ENCODE measurements at places on chromosomes 5 and 9.
A peak's percentile ranks its signal among the peaks of the same experiment; 100 is the strongest.

GRCh38 chr5:151734064-151734408 is 24.4 kb downstream of the ATOX1 start:
- no peak for DNase-seq

- DNase-seq = no peak
These were observed 213.8 kb upstream of the ACTBL2 start for GRCh38 chr5:57696389-57696769.

GRCh38 chr9:125632321-125633115 is 74.5 kb downstream of the MAPKAP1 start:
- peak; percentile 24 for DNase-seq

DNA sequence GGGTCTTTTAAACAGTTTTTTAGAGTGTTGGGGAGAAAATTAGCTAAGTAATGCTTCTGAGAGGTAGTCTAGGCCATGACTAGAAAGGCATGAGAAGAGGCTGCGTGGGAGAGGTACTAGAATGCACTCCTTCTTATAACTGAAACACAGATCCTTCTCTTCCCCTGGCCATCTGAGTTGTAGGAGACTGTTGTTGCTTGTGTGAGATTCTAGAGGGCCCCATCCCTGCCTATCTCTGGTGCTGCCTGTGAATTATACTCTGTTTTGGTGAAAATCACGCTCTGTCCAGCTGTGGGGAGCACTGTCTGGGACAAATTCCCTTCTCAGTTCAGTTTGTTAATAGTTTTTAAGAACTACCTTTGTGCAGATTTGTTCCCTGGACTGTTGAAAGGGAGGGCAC is 37.5 kb downstream of the MAP1B start:
- no peak for DNase-seq

DNA sequence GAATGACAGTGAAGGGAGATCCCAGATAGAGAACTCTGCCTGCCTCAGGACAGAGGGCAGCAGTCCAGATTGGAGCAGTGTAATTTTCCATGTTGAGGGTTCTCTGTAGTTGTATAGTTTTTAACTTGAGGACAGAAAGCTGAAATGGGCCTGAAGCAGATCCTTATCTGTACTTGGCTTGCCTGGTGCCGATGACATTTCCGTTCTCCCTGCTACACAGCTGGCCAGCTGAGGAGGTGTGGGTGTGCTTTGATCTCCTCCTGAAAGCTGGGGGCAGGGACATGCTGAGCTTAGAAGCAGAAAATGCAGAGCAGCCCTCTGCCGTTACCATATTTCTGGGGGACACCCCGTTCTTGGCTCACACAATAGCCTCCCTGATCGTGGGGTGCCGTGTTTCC is 10.5 kb downstream of the GLRX start:
- no peak for DNase-seq

DNA sequence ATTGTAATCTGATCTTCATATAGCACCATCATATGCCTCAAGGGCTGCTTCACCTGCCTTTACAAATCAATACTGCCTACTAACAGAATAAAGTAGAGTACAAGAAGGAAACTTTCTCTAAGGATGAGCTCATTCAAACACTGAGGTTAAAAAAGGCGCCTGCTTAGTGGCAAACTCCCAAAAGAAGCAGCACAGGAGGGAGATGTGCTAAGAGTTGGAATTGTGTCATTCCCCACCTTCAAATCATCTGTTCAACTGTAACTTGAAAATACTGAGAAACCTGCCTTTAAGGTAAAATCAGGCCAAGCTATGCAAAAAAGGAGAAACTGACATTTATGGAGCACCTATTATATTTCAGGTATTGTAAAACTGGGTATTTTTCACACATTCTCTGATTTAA is 560.6 kb downstream of the PTPRD start:
- DNase-seq = no peak

GRCh38 chr5:36135988-36136387 is 15.7 kb downstream of the LMBRD2 start:
- no peak for DNase-seq

- DNase-seq = no peak
These were observed 679 bp downstream of the DOLK start for GRCh38 chr9:128946571-128947276.

- DNase-seq = peak; percentile 21
These were observed 13.6 kb downstream of the EXOC3 start for GRCh38 chr5:456351-457194.

GRCh38 chr5:37121027-37121426 is 128.1 kb downstream of the CPLANE1 start:
- no peak for DNase-seq

- DNase-seq = no peak
These were observed 31.0 kb downstream of the TLX3 start for GRCh38 chr5:171340042-171340441.

GRCh38 chr9:108045851-108046250 is 556.3 kb upstream of the KLF4 start:
- no peak for DNase-seq

DNA sequence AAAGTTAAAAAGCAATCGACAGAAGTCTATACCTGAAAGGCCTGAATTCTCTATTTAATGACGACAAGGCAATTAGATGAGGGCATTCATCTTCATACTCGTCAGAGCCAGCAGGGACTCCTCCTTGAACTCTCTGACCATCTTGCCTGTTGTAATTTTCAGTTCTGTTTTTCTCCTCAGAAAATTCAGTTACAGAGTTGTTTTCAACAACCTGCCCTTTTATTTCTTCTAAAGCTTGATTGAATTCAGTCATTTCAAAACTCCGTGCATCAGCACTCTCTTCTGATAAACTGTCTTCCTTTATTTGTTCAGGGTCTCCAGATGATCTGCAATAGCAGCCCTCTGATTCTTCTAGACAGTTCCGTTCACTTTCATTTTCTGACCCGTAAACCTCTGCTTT is 15.6 kb downstream of the RIOK2 start:
- no peak for DNase-seq

DNA sequence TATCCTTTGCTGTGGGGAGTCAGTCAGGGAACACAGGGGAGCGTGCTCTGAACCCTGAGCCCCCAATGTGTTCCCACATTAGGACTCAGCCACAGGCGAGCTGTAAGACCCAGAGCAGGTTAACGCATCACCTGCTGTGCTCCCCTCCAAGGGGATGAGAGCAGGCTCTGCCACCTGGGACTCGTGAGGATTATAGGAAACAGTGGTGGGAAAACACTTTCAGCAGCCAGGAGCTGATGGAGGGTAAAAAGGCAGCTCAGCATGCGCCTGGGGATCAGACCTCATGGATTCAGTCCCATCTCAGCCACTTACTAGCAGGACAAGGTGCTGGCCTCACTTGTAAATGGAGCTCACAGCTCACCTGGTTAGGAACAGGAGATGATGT is 9.2 kb downstream of the JADE2 start:
- DNase-seq = no peak

- no peak for DNase-seq
These were observed 64.8 kb upstream of the SLC1A1 start for GRCh38 chr9:4425319-4426045.

- DNase-seq = no peak
These were observed 137.3 kb upstream of the RANBP3L start for GRCh38 chr5:36438765-36439561.

- no peak for DNase-seq
These were observed 22.7 kb downstream of the JADE2 start for GRCh38 chr5:134547999-134548658.

- no peak for DNase-seq
These were observed 24.8 kb upstream of the IL6ST start for GRCh38 chr5:56019306-56020272.

- DNase-seq = no peak
These were observed 28.7 kb downstream of the ENHO start for GRCh38 chr9:34493972-34494535.

GRCh38 chr5:148951612-148952011 is 111.2 kb downstream of the SH3TC2 start:
- DNase-seq = no peak

DNA sequence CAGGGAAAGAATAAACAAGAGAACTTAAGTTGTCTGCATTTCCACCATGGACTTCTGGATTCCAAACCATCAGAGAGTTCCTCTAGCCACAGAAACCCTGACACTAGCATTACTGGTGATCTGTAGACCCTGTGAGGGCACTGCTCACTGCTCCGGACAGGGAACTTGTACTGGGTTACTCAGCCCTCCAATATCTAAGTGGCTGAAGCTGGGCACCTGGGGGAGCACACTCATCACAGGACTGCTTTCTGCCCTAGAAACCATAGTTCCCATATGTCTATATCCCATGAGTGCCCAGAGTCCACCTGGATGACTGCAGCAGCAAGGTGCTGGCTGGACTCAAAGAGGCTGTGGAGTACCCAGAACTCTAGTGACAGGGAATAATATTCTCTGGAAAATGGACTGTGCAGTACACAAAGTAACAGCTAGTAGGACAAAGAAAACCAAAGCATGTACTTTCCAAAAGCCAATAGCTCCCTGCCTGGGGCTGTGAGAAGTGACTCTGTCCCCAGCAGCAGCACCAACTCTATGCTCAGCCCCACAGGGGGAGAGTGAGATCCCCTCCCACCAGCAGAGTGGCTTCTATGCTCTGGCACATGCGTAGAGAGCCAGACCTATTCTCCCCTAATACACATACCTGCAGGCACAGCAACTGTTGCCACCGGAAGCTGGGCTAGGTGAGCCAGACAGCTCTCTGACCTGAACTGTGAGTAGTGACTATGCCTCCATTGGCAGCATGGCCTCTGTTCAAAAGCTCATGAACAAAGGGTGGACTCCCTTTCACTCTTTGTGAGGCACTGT is 472.9 kb upstream of the FTMT start:
- DNase-seq = no peak

- DNase-seq = no peak
These were observed 483.7 kb downstream of the BNC2 start for GRCh38 chr9:16386827-16387077.

DNA sequence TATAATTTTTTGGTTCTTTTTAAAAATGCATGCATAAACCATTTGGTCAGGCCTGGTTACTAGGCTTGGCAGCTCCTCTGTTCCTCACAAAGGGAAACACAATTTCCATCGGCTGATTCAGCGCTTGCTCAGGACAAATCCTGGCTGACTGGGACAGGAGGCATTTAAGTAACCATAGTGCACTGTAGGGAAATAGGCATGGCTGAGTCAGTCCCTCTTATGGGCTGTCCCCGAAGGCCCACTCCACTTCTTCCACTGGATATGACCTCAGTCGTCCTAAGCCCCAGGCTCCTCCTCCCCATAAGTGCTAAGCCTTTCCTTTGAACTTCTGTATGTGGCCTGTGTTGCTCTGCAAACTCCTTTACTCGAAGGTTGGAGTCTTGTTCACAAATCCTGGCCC is 71.2 kb upstream of the GLIS3 start:
- no peak for DNase-seq

DNA sequence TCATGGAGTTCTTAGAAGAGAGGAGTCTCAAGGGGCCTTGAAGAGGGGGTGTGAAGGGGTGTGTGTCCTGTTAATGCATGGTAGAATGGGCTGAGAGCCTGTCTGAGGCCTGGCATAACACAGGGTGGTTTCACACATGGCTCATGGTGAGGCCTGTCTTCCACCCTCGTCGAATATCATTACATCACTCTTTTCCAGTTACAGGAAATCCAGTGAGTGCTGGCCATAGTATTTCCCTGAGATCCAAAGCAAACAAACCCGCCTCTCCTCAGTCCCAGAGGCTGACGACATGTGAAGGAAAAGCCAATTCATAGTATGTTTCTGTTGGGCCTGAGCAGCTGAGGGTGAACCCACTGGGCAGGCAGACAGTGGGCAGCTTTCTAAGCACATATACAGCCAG is 159.4 kb upstream of the NR3C1 start:
- DNase-seq = peak; percentile 31

DNA sequence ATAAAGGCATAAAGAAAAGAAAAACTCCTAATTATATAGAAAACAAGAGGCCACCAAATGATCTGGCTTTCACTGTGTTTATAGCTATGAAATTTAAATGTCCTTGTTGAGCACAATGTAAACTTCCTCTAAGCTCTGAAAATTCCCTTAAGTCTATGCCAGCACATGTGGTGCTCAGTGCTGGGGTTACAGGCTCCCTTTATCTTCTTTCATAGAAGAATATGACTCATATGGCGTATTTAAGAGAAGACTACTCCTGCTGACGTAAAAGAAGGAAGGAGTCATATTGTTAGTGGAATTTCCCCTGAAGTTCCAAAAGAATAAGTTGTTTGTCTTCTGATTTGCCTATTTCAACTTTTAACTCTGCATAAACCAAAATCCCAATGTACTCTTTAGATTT is 30.4 kb downstream of the RNF145 start:
- no peak for DNase-seq
